Fibroblast of skin of scalp (primary cell): ENCODE measurements at places on chromosomes 16 and 17.

GRCh38 chr17:40314584-40314956 is 5.6 kb downstream of the RARA start:
- DNase-seq: peak; percentile 95

GRCh38 chr16:88927661-88928060 is 49.3 kb downstream of the CBFA2T3 start:
- DNase-seq: no peak

- no peak for DNase-seq
Observed at GRCh38 chr17:83036666-83037065, 42.7 kb upstream of the METRNL start.

DNA sequence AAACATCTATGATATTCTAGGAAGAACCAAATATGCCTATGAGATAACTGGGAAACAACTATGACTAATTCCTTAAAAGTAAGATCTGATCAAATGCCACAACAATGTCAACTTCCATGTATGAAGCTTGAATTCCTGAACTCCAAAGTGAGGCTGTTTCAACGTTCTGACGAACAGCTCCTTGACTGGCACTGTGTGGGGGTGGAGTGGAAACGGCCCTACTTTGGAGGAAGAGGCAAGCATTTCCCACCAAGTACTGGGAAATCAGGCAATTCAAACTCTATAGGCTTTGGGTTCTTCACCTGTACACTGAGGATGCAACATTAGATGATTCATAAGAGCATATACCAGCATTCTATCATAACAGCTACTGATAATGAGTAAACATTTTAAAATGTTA is 187.2 kb downstream of the CDK5R1 start:
- peak; percentile 46 for DNase-seq

DNA sequence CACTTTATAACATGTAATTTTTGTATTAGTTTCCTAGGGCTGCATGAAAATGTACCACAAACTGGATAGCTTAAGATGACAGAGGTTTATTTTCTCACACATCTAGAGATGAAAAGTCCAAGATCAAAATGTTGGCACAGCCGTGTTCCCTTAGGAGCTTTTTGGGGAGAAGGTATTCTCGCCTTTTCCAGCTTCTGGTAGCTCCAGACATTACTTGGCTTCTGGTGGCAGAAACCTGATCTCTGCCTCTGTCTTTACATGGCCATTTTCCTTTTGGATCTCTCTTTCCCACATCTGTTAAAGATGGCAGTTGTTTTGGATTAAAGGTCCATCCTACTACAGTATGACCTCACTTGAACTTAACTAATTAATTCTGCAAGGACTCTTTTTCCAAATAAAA is 885.7 kb upstream of the CDH8 start:
- no peak for DNase-seq

GRCh38 chr17:82054351-82055022 is 2.8 kb downstream of the GPS1 start:
- no peak for DNase-seq

DNA sequence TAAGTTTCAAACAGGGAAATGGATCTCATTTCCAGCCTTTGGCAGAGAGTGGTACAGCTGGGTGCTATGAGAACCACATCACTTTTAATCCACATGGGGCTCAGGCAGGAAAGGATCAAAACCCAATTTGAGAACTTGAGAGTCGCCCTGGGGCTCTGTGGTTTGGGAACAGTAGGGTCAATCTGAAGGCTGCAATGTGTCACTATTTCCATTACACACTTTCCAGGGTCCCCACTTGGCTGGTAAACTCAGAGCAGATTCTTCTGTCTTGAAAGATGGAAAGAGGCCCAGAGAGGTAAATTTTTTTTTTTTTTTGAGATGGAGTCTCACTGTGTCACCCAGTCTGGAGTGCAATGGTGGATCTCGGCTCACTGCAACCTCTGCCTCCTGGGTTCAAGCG is 6.7 kb upstream of the HIGD1B start:
- peak; percentile 58 for DNase-seq

- no peak for DNase-seq
Observed at GRCh38 chr17:30187573-30187972, 47.9 kb downstream of the SLC6A4 start.

DNA sequence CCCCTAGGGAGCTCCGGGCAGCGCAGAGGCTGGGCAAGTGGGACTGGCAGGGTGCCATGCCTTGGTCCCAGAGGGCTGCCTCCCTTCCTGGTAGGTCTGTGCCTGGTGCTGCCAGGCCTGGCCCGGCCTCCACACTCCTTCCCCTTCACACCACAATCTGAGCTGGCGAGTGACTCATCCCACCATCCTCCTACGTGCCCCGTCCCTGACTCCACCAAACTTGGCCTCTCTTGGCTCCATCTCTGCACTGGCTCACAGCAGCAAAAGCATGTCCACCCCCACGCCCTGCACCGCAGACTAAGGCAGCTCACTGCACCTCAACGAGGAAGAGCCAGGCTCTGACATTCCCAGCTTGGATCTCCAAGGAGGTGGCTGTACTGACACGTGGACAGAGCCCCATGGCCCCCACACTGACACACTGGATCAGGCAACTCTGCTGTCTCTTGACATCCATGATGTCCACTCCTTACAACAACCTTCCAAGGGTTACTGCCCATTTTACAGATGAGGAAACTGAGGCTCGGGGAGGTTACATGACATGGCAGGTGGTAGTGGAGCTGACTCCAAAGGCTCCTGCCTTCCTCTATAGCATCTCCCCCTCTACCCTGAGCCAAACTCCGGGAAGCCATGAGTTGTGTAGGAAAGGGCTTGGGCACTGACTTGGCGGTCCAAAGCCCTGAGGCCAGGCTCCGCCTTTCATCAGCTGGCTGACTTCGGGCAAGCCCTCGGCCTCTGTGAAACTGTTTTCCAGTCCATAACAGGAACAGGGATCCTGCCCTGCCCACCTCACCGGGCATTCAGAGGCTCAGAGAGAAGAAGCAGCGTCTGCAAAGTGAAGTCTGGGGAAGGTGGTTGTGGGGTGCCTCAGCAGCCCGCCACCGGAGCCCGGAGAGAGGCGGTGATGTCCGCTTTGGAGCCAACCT is 20.1 kb upstream of the KRT19 start:
- peak; percentile 98 for DNase-seq

DNA sequence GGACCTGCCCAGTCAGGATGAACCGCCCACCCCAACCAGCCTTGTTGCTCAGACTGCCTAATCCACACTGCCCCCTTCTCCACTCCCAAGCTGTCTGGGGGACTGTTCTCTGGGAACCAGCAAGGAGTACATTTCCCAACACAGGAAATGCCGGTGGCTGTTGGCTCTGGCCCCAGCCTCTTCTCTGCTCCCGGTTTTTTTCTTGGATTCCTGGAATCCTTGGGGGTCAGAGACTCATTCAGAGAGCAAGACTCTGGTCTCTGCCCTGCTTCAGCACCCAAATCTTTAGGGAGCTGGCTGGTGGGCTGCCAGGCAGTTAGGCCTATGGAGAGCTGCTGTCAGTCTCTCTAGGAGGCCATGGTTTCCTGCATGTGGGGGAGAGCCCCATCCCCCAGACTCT is 10.8 kb upstream of the MTMR4 start:
- DNase-seq: peak; percentile 98

DNA sequence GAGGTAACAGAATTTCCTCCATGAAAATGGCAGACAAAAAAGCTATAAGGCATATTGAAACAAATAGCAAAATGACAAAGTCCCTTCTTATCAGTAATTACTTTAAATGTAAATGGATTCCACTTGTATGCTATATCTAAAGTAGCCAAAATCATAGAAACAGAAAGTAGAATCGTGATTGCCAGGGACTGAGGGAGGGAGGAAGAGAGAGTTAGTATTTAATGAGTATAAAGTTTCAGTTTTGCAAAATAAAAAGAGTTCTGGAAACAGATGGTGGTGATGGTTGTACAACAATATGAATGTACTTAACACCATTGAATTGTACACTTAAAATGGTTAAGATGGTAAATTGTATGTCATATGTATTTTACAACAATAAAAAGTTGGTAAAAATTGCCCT is 407.4 kb downstream of the CA10 start:
- DNase-seq: no peak

DNA sequence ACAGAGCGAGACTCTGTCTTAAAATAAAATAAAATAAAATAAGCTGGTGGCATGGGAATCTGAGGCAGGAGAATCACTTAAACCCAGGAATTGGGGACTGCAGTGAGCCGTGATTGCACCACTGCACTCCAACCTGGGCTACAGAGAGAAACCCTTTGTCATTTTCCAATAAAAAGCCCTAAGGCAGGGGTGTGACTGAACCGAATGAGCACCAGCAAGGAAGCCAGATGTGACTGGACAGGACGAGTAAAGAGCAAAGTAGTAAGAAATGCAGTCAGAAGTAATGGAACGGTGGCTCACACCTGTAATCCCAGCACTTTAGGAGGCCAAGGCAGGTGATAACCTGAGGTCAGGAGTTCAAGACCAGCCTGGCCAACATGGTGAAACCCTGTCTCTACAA is 3.8 kb upstream of the RPL23 start:
- DNase-seq: no peak

- DNase-seq: no peak
Observed at GRCh38 chr17:75723171-75723930, 2.1 kb downstream of the ITGB4 start.

- DNase-seq: no peak
Observed at GRCh38 chr16:66946541-66946940, 11.2 kb downstream of the CES2 start.

- no peak for DNase-seq
Observed at GRCh38 chr16:15509051-15509592, 74.7 kb downstream of the BMERB1 start.

DNA sequence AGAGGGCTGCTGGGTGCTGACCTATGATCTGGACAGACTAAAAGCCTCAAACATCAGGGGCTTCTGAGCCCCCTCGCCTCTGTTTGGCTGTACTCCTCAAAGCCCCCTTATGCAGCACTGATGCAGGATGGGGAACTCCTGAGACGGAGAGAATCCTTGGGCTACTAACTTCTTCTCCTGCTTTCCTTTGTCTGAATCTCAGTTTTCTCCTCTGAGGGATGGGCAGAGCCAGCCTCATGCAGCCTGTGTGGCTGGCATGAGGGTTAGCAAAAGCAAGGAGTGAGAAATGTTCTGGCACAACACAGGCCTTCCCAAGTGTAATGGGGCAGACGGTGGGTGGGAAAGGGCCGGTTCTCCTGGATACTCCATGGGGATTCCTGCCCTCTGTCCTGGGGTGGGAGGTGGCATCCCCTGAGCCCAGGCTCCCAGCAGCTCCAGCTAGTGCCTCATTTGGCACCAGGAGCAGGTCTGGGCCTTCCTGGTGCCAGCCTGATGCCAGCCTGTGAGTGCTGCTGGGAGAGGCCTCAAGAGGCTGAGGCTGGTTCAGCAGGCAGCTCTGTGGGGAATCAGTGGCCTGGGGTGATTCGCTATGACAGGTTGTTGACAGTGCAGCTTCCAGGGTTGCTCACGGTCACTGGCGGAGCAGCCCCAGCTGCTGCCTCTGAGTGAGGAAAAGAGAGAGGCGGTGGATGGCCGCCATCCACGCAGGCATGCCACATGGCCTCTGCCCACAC is 4.0 kb upstream of the BRD7 start:
- peak; percentile 31 for DNase-seq
